SJSA1 (cell line): ENCODE measurements at places on chromosomes 6 and 20. TPM values are rescaled to one million over a fixed set of nuclear protein-coding genes. Genes with fewer than 3 reads are reported as not detected.

GRCh38 chr6:137518386-137518983, 24.3 kb upstream of the OLIG3 start:
- DNase-seq, result no peak

- no peak for DNase-seq
These were observed 288.0 kb upstream of the PLCB4 start for GRCh38 chr20:8780915-8781314.

DNA sequence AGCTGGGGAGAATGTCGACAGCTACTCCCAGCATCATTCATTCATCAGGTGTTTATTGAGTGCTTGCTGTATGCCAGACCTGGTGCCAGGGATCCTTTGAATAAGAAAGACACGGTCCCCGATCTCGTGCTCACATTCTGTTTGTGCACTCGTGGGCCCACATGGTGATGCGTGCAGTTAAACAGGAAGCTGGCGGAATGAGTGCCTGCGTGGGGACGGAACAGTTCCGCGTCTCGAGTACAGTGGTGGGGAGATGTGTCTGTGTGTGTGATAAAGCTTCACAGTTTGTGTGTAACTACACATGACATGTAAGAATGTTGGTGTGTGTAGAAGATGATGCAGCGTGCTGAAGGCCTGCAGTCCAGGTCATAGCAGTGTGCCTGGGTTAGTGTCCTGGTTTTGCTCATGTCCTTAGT, 6.5 kb downstream of the RBM38 start:
- DNase-seq, result no peak

Gene PCK1
- not detected in 2 replicates for total RNA-seq

- no peak for DNase-seq
These were observed 6.3 kb upstream of the ZKSCAN8 start for GRCh38 chr6:28135393-28135792.

Gene ZSCAN23
- total RNA-seq, result 0.28 and 2.6 TPM in 2 replicates

- no peak for DNase-seq
These were observed 108.1 kb downstream of the CEBPB start for GRCh38 chr20:50298554-50299324.

Gene RWDD2A
- 0.60 and 1.7 TPM in 2 replicates for total RNA-seq

Gene TNNC2
- not detected in 2 replicates for total RNA-seq

DNA sequence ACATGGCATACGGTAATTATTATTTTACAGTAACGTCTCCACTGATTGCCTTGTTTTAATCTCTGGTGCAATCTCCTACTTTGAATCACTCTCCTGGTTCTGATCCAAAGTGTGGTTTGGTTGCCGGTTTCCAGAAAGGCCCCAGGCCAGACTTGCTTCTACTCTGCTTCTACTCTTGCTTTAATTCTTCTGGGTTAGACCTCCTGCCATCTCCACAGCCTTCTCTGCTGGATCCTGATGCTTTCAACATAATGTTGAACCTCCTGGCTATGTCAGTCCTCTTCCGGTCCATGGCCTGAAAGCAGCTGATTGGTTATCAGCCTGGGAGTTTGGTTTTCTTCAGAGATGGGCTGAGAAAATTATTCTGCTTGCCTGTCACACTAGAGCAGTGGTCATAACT, 266.5 kb upstream of the RIMS1 start:
- DNase-seq, result no peak

DNA sequence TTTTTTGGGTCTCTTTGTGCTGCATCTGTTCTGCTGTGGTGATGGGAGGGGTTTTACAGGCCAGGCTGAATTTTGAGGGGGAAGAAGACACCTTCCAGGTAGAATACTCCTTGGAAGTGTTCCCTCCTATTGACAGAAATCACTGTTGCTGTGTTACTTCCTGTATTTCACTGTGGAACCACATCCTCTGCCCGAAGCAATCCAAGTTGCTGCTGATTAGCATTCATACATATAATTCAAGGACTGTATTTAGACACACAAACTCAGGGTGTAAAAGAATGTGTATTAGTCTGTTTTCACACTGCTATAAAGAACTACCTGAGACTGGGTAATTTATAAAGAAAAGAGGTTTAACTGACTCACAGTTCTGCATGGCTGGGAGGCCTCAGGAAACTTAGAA, 50.6 kb upstream of the TMEM244 start:
- no peak for DNase-seq

DNA sequence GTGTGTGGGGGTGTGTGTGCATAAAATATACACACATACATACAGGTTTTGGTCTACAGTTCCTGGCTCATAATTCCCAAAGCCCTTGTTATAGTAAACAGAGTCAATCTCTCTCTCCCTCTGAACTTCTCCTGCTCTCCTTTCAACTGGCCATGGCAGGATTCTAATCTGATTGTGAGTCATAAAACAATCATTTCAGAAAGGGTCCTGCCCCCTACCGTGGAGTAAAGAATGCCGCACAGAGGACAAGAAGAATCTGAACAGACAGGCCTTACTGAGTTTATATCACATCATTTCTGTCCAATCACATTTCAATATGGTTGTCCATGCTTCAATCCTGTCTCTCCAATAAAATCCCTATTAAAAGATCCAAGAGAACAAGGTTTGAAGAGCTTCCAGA, 416.9 kb downstream of the FRK start:
- no peak for DNase-seq

Gene FKBP1A
- total RNA-seq, result 75.3 and 98.6 TPM in 2 replicates

DNA sequence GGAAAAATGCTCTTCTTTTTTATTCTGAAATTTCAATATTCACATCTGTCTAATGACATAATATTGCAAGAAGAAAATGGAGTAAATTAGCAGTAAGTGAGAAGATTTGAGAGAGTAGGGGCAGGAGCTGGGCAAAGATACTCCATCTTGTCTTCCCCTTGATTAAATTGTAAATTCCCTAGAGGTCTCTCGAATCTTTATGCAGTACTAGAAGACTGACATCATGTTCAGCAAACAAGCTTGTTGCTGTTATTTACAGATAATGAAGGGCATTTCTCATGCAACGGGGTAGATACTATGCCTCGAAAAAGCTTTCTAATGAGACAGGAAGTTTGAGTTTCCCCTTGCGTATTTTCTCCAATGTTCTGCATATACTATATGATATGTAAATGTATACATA, 306.9 kb upstream of the PTCHD4 start:
- no peak for DNase-seq

DNA sequence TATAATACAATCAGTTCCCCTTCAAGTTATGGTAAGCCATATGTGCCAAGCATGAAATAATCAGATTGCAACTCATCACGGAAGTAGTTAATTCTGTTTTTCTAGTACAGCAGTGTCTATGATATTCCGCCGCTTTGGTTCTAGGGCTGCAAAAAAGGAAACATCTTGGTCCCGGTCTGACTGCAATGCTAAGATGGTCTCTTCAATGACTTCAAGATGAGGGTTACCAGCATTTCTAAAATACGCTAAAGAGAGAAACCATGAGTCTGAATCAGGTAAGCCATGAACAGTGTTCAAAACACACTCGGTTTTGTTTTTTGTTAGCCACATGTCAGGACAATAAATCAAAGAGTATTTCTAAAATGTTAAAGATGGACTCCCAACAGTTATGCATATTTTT, 3.2 kb upstream of the ANKRD60 start:
- DNase-seq, result peak; percentile 19

Gene SLC26A8
- total RNA-seq, result not detected in 2 replicates

GRCh38 chr20:34705397-34706301, 1.5 kb downstream of the TP53INP2 start:
- DNase-seq, result peak; percentile 26

DNA sequence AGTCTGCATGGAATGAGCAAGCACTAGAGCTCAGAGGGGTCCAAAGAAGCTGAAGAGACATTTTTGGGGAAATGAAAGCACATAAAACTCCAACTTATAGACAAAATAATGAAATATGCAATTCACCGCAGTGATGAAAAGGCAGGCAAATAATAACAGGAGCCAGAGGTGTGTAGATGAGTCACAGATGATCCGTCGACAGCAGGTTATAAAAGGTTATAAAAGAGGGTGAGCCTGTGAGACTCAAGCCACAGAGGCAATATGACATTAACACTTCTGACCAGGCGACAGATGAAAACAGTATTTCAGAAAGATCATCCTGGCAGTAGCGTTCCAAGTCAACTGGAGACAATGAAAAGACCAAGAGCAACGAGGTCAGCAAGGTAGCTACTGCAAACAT, 35.8 kb upstream of the ANKRD60 start:
- DNase-seq, result no peak

DNA sequence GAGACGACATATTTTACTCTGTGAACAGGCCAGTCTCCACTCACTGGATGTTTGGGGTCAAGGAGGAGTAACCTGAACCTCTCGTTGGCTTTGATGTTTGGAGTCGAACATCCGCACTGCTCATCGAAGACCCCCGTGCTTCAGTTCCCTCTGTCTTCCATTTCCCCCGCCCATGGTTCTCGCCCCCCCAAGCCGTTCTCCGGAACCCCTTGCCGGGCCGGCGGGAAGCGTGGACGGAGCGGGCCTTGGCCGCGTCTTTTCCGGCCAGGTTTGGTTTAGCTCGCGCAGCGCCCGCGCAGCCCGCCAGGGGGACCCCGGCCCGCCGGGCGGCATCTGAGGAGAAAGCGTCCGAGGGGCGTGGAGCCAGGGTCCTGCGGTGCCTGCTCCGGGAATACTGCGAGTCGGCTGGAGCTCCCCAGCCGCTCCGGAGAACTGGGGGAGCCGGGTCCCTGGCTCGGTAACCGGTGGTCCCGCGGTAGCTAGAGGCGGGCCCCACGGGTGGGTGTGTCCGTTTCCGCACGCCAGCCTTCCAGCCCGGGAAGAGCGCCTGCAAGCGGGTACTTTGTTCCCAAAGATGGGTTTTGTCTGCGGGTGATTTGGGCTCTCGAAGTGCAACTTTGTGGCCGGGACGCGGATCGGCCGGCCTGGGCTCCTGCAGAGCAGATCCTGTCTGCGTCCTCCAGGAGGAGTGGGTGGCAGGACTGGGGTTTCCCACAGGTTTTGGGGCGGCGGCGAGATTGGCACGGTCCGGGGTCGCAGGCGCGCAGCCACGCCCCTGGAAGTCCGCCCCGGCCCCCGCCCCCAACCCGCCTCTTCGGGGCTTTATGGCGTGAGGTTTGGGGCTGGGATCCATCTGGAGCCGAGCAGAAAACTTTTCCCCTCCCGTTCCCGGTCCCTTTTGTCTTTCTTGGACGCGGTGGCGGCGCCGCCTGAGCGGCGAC, at the start of gene TMEM200A:
TMEM200A (plus strand) TSS at position 852 of the 941 bp plus-strand sequence. CDS start 74,406 bp downstream, outside the sequence.
- peak; percentile 78 for DNase-seq

DNA sequence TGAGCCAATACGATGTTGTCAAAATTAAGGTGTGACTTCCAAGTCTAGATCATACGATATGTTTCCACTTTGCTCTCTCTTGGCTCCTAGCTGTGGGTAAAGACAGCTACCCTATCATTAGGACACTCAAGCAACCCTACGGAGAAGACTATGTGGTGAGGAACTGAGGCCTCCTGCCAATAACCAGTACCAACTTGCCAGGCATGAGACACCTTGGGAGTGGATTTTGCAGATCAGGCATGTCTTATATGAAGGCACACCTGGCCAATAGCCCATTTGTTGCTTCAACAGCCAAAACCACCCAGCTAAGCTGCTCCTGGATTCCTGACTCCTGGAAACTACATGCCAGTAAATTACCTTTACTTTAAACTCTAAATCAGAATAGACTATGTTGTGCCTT, 863.4 kb downstream of the DHX35 start:
- DNase-seq, result no peak

Gene HLA-DRB5
- not detected in 2 replicates for total RNA-seq

DNA sequence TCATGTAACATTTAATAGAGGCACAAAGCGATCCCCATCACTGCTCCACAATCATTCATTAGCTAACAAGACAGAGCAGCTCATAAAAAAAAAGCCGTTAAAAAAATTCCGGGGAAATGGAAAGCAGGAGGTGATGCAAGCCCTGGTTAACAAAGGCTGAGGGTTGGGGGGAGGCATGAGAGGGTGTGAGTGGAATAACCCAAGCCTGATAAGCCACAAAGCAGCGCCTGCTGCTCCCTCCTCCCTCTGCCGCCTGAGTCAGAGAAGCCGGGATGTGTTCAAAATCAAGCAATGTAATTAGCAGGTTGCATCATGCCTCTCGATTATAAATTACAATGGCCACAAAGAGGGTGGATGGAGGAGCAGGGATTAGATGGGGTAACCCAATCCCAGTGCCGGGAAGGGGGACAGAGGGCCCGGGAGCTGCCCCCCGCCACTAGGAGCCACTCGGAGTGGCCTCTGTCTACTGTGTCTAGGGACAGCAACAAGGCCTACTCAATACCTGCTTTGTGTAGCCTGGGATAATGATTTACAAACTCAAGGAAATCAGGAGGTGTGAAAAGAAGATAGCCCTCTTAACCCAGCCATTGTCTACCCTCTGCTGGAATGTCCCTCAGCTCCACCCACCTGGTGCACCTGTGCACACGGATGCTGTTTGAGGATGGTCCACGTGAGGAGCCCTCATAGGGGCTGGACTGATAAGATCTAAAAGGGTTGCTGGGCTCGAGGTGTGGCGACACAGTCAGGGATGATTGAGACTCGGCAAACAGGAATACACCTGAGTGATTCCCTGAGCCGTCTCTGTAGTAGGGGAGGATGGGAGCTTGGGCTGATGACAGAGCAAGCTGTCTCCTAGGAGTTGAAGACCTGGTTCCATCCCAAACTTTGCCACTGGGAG, 156.9 kb downstream of the VEGFA start:
- DNase-seq, result peak; percentile 75

Gene LTB
- not detected in 2 replicates for total RNA-seq

GRCh38 chr6:36912030-36912454, 26.3 kb downstream of the C6orf89 start:
- DNase-seq, result no peak

Gene CCN6
- total RNA-seq, result not detected in 2 replicates

Gene OLIG3
- total RNA-seq, result not detected in 2 replicates

- DNase-seq, result no peak
These were observed 10.4 kb upstream of the MMP9 start for GRCh38 chr20:45998337-45998736.

DNA sequence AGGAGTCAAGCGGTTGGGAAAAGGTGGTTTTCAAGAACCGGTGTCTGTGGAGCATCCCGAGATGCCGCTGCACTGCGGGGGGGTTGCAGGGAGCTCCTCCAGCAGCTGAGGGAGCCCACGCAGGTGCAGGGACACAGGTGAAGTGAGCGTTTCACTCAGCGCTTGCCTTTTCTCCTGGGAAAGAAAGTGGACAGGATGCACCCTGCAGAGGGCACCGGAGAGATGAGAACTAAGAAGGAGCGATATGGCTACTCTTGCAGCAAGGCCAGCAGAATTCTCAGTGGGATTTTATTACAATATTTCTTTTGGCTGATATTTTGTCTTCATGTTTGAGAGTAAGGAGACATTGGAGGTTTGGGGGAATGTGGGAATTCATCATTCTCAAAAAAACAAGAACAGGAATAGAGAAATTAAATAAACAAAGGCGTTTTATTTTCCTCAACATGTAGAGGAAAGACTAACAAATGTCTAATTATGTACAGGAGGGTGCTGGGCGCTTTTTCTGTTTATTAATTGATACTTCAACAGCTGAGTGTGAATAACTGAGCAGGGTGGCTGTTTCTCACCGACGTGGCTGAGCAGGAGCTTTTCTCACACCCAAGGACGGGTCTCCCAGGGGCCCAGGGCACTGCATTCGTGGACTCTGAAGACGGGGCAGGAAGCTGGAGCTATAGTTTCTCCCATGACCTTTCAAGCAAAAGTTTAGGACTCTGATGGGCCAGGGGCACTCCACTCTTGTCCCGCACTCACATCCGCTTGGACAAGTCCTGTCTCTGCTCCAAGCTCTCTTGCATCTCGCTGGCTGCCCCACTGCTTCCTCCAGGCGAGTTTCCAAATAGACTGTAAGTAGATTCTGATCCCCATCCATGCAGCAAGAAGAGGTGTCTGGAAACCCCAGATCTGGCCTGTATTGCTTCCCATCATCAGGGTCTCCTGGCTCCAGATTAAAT, 176.1 kb downstream of the SMOC2 start:
- DNase-seq, result no peak

Gene BMP6
- total RNA-seq, result 1.4 and 1.7 TPM in 2 replicates

Gene COX4I2
- not detected in 2 replicates for total RNA-seq
